Retina (tissue), 1 donor: ENCODE measurements at places on chromosomes 13 and 19.

GRCh38 chr19:10126213-10126639 is 6.5 kb upstream of the EIF3G start:
- DNase-seq: no peak

GRCh38 chr19:30070198-30070967 is 128.3 kb downstream of the URI1 start:
- DNase-seq: no peak

GRCh38 chr19:55451965-55452748 is 9.1 kb upstream of the SHISA7 start:
- DNase-seq: peak; percentile 71

- DNase-seq: no peak
Observed at GRCh38 chr19:57008432-57008831, 111.4 kb upstream of the USP29 start.

GRCh38 chr13:99178636-99179035 is 22.0 kb upstream of the UBAC2 start:
- DNase-seq: no peak

GRCh38 chr19:566403-566802 is 6.0 kb upstream of the BSG start:
- DNase-seq: no peak

DNA sequence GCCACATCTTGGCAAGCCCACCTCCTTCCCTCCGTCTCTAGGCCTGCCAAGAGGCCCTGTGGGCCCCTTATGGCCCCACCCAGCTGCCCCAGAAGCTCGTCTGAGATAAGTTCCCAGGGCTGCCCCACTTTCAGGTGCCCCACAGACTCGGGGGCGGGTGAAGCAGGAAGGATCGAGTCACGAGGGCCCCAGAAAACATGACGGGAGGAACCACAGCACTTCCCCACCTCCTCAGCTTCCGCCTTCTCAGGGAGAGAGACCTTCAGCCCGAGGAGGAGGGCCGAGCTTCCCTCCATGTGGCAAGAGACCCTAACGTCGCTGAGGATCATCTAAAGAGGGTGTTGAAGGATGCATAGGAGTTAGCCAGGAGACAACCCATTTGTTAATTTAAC is 4.5 kb upstream of the IL12RB1 start:
- no peak for DNase-seq
